AG04449 (cell line): ENCODE measurements at places on chromosomes 4 and X.

DNA sequence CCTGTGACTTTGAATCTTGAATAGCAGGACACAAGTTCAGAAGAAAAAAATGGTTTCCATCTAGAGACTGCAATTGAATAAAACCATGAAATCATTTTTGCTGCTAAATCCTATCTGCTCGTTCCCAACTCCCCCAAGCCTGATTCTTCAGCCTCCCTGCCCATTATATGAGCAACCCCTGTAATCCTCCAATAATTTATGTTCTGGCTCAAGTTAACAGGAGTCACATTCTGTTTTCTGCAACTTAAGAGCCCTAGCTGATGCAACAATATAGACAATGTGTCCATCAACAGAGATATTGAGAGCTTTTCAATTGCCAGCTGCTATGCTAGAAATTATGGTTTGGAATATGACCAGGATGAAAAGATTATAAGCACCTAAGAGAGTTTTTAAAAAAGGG is 84.1 kb downstream of the LDB2 start:
- DNase-seq, result no peak

DNA sequence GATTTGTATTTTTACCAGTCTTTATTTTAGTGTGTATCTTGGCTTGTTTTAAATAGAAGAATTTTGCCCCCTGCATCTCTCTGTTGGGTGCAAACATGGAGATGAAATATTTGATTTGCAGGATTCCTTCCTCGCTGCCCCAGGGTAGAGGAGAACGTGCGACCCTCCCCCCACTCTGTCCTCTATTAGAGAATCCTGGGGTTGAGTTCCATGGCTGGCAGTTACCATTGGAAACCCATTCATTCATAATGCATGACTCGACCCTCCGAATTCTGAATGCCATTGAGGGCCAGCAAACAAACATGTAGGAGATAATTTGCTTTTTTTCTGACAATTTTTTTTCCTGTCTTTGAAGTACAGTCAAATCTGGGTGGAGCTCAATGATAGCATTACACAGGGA is 53.7 kb downstream of the TRIM2 start:
- no peak for DNase-seq

GRCh38 chr4:73721435-73721834 is 18.9 kb upstream of the CXCL8 start:
- DNase-seq, result peak; percentile 50

DNA sequence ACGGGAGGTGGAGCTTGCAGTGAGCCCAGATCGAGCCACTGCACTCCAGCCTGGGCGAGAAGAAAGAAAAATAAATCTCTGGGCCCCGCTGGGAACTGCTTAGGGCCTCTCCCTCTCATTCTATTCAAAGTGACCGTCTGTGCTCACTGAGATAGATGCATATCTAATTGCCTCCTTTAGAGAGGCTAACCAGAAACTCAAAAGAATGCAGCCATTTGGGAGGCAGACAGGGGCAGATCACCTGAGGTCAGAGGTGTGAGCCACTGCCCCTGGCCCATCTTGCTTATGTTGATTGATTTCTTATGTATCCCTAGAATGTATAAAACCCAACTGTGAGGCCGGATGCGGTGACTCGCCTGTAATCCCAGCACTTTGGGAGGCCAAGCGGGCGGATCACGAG is 6.2 kb upstream of the CSF2RA start:
- no peak for DNase-seq

DNA sequence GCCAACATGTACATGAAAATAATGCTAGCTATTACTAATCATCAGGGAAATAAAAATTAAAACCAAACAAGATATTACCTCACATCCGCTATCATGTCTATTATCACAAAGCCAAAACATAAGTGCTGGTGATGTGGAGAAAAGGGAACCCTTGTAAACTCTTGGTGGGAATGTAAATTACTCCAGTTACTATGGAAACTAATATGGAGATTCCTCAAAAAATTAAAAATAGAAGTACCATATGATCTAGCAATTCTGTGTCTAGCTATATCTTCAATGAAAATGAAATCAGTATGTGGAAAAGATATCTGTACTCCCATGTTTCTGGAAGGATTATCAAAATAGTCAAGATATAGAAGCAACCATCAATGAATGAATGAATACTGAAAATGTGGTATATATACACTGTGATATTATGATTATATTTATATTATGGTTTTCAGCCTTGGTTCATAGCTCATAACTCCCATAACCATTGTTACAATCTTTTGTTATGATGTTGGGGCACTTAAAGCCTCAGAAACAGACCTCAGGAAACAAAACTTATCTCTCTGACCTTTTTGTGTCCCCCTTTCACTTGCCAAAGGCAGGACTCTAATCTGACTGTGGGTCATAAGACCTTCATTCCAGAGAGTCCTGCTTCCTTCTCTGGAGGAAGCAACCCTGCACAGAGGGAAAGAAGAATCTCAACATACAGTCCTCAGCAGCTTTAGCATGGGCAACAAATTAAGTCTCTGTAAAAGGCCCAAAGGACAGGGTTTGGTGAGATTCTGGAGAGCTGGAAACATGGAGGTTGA is 933.2 kb downstream of the ADGRL3 start:
- DNase-seq, result no peak

GRCh38 chrX:111254896-111255693 is 15.2 kb downstream of the CAPN6 start:
- DNase-seq, result no peak

DNA sequence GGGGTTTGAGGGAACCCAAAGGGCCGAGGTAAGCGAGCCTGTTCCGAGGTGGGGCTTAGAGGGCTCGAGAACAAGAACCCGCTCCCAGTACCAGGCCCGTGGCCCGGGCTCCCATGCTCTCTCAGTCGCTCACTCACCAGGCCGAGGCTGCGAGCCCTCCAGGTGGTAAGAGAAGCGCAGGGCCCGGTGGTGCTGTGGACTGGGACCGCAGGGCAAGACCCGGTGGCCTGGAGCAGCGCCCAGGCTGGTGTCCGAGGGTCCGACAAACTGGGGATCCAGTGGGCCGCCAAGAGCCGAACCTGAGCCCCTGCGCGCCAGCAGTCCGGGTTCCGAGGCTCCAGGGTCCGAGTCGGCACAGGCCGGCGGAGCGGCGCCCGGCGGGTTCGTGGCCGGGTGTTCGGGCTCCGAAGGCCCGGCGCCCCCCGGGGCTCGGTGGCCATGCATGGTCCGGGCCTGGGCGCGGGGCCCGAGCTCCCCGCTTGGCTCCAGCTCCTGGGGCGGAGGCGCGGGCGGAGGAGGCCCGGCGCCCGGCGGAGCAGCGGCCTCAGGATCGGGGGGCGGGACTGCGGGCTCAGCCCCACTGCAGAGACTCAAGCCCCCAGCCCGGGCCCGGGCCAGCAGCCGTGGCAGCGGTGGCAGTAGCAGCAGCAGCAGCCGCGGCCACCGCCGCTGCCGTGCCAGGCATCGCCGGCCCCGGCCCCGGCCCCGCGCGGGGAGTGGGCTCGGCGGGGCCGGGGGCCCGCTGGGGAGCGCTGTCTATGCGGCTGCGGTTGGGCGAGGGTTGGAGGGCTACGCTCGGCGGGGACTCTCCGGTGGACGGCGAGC is 833 bp downstream of the FGD1 start:
- no peak for DNase-seq

DNA sequence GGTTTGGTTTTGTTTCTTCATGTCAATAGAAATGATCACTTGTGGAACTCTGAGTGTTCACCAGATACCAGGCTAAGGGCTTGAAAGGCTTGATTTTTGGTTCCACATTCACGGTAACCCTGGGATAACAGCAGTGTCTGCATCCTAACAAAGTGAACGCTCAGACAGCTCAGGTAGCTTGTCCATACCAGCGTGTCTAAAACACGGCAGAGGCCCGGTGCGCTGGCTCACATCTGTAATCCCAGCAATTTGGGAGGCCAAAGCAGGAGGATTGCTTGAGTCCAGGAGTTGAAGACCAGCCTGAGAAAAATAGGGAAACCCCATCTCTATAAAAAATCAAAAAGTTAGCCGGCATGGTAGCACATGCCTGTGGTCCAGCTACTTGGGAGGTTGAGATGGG is 49.0 kb downstream of the HTRA3 start:
- DNase-seq, result no peak

DNA sequence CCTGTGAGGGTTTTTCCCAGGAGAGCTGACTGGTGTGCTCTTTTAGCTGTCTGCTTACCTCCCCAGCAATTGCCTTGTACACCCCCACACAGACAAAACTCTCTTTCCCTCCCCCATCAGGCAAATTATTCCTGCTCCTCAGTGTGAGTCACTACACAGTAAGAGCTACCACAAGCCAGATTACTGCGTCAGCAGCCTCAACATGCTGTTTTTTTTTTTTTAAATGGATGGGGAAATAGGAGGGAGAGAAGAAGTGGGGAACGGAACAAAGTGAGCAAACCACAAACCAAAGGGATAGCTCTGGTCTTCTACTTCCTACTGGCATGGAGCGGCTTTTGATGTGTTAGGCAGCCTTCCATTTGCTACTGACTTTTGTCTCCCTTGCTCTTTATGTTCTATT is 107.5 kb upstream of the ACSL4 start:
- DNase-seq, result peak; percentile 83

- no peak for DNase-seq
Observed at GRCh38 chr4:165398570-165398969, 19.8 kb downstream of the CPE start.

DNA sequence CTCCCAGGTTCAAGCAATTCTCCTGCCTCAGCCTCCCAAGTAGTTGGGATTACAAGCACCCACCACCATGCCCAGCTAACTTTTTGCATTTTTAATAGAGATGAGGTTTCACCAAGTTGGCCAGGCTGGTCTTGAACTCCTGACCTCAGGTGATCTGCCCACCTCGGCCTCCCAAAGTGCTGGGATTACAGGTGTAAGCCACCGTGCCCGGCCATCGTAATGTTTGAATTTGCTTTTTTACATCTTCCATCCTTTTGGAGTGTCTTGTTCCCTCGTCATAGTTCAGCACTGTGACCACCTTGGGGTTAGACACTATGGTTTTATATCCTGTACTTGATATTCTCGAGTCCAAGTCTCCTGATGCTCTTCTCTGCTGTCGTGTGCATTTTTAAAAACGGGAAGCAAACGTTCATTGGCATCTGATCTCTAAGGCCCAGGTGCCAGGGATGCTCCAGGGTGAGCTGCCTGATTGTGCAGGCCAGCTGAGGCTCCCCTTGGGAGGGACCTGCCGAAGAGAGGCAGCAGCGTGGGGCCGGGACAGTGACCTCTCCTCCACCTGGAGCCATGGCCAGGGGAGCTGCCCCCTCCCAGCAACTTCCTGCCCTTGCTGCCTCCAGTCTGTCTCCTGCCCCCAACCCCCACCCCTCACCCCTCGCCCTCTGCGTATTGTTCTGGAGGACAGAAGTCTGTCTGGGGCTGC is 16.7 kb downstream of the DGKQ start:
- no peak for DNase-seq

GRCh38 chr4:159366966-159367780 is 264.3 kb downstream of the RAPGEF2 start:
- DNase-seq, result no peak

GRCh38 chr4:127209580-127210095 is 423.1 kb upstream of the INTU start:
- no peak for DNase-seq

GRCh38 chr4:136946307-136946907 is 585.9 kb downstream of the PCDH18 start:
- no peak for DNase-seq

- no peak for DNase-seq
Observed at GRCh38 chrX:130516123-130516522, 114.3 kb downstream of the RBMX2 start.

GRCh38 chr4:17142232-17142711 is 243.8 kb upstream of the LDB2 start:
- peak; percentile 99 for DNase-seq
